ENCODE measurements at places on chromosomes 5 and 9.

DNA sequence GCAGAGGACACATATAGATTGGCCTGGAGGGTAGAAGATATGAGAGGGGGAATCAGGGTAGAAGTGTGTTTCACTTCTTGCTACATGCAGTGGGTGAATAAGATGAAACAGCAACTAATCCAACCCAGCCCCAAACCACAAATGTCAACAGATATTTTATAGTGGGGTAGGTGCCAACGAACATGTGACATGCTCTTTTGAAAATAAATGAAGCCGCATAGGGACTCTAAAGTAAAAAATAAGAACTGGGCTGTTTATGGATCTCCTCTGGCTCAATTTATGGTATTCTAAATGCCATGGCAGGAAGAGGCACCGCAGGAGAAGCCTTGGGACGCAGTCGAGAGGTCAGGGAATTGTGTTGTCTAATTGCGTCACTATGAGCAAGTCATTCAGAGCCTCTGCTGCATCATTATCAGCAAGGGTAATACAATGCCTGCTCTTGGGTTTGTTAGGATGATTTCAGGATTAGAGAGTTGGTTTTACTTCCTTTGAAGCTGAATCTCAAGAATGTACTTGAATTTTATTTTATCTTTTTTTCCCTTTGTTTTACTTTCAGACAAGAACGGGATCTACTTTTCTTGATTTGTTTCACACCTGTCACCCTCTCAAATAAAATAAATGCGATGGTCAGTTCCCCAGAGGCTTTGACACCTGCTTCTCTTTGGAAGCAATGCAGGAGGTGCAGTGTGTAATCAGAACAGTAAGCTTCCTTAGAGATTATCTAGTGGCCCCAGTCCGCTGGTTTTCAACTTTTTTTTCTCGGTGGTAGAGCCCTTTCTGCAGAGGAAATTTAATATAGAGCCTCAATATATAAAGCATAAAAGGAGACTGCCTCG is 375.6 kb upstream of the CLINT1 start:
- no peak for DNase-seq

DNA sequence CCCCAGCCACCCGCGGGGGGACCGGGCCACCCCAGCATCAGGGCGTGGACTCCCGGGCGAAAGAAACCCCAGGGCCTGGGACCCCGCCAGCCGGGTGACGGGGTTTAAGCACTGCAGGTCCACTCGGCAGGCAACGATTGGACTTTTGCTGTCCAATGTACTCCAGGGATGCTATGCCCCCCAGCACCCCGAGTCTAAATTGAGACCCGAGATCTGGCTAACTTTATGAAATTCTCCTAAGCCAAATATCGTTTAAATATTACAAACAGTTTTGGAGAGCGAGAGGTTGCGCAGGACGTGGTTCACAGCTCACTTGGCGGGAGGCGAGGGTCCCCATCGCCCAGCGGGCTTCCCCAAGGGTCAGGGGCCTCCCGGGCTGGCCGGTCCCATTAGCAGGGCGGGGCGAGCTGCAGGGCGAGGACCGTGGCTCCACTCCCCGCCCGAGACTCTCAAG is 384 bp upstream of the MRPS2 start:
- no peak for DNase-seq

GRCh38 chr9:5442400-5443011 is 4.8 kb upstream of the PLGRKT start:
- DNase-seq: peak; percentile 31

GRCh38 chr5:11898-12297 is 80.1 kb upstream of the PLEKHG4B start:
- DNase-seq: no peak

- DNase-seq: no peak
These were observed 203.8 kb upstream of the DAP start for GRCh38 chr5:10964806-10965205.

DNA sequence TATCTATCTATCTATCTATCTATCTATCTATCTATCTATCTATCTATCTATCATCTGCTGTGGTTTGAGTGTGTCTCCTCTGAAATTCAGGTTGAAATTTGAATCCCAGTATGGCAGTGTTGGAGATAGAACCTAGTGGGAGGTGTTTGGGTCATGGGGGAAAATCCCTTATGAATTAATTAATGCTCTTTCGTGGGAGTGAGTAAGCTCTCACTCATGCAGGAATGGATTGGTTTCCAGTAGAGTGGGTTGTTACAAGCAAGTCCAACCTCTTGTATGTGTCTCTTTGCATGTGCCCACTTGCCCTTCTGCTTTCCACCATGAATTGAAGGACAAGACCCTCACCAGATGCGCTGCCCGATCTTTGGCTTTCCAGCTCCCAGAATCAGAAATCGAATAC is 113.0 kb downstream of the ANXA1 start:
- no peak for DNase-seq

DNA sequence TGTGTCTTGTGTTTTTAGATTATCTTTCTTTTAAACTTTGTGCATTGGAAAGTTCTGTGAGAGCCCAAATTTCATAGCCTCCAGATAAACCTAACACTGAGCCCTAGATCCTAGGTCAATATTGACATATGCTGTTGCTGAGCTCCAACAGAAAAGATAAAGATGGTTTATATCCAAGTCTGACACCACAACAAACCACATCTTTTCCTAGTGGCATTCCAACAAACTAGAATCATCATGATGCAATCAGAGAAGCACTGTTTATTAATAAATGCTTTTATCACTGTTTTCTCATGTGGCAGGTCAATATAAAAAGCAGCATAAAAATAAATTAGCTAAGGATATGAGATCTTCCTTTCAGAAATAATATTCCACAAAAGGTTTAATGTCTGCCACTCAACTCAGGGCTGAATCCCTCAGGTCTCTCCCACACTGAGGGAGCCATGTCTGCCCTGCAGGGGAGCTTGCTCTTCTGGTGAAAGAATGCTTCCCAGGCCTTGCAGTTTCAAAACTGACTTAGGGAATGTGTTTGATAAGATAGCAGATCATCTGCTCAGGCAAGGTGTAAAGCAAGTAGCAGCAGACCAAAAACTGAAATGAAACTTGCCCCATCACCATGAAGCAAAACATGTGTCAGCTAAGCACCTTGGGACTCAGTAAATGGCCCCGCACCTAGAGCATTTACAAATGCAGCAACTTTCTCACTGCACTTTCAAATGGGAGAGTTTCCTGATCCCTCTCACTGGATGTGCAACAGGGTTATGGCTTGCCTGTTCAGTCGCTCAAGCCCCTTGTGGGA is 493.0 kb downstream of the AGTPBP1 start:
- DNase-seq: no peak

DNA sequence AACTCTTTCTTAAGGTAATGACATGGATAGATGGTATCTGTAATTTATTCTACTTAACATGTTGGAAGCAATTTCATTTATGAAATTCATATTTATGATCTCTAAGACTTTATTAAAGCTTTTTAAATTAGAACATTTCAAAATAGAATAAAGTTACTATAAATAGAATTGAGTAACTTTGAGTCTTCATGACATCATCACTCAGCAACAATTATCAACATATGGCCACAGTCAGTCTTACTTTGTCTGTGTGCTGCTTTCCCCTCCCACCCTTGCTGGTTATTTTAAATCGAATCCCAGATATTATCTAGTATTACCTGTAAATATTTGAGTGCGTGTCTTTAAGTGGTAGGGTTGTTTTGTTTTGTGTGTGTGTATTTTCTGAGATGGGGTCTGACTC is 65.2 kb downstream of the IPO11 start:
- no peak for DNase-seq

DNA sequence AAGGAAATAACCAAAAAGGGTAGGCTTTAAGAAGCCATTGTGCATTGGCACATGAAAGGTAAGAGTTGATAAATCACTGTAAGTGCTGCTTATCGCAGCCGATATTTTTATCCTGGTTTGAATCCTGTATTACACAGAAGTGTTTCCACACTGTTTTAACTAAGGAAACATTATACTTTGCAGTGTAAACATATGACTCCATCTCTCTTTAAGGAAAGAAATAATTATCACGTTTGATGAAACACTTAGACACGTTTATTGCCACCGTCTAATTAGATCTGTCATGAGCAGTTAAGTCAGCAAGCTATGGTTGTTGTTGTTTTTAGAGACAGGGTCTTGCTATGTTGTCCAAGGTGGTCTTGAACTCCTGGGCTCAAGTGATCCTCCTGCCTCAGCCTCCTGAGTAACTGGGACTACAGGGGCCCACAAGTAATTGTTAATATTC is 85.7 kb upstream of the TNFAIP8 start:
- no peak for DNase-seq

DNA sequence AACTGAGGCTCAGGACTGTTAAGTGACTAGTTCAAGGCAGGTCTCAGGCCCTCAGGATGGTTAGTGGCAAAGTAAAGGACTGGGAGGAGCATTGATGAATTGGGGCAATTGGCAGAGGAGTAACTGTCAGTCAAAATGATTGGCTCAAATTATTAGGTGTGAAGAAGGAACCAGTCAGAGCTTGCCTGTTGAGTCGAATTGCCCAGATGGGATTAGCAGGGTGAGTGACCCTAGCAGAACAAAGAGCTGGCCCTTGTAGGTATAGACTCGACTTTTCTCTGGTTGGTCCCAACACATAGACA is 2.6 kb upstream of the NSD1 start:
- DNase-seq: no peak

- no peak for DNase-seq
These were observed 364.2 kb upstream of the PDE4D start for GRCh38 chr5:60257596-60258271.

- no peak for DNase-seq
These were observed 189.3 kb downstream of the CDK5RAP2 start for GRCh38 chr9:120390637-120391190.

GRCh38 chr9:88447431-88447830 is 59.2 kb downstream of the SPIN1 start:
- no peak for DNase-seq

GRCh38 chr9:136644343-136644592 is 18.4 kb upstream of the EGFL7 start:
- DNase-seq: no peak

DNA sequence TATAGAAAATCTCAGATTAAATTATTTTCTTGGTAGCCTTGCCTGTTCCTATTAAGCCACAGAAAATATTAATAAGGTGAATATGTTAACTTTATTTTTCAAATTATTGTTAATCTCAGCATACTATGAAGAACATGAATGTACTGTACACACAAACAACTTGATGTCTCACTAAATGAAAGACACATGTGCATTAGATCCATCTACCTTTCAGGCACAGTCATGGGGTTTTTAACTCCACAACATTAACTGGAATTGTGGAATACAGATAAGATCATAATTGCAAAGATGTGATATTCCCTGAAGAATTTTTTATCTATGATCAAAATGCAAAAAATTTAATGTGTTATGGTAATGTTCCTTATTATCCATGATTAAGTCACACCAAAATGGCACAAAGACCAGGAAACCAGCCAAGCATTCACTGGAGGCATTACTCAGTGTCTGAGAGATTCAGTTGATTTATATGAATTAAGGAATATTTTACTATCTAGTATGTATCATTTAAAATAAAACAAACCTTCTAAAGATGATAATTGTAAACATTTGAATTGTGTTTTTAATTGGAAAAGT is 150.0 kb upstream of the VCAN start:
- DNase-seq: no peak

GRCh38 chr5:94243612-94244011 is 374.8 kb downstream of the KIAA0825 start:
- DNase-seq: no peak

DNA sequence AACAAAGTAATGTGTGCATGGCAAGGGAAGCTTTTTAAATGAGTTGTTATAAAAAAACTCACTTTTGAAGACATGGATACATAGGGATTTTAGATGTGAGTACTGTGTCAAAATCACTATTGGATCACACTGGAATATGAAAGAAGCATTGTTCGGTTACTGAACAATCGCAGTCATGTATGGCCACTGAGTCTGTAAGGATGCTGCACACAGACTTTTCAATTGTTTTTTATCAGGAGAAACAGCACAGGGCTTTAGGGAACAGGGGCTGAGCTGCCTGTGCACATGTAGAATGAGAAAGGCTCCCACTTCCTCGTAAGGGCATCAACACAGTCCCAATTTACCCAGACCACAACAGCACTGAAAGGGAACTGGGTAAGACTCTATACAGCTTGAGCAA is 1333.9 kb upstream of the DMAC1 start:
- no peak for DNase-seq

DNA sequence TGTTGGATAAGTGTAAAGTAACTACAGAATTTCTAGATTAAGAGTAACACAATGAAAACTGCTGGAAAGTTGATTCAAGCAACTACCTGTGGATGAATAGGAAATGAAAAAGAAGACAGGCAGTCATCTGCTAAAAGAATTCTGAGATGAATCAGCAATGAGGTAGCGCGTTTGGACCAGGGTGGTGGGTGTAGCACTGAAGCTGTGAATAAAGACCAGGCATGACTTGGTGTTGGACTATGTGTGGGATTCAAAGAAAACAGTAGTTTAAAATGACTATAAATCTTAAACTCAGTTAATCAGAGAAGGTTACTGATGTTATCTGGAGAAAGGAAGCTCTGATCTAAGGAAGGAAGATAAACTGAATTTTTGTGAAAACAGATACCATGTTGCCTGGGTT is 159.8 kb downstream of the FBN2 start:
- DNase-seq: no peak

DNA sequence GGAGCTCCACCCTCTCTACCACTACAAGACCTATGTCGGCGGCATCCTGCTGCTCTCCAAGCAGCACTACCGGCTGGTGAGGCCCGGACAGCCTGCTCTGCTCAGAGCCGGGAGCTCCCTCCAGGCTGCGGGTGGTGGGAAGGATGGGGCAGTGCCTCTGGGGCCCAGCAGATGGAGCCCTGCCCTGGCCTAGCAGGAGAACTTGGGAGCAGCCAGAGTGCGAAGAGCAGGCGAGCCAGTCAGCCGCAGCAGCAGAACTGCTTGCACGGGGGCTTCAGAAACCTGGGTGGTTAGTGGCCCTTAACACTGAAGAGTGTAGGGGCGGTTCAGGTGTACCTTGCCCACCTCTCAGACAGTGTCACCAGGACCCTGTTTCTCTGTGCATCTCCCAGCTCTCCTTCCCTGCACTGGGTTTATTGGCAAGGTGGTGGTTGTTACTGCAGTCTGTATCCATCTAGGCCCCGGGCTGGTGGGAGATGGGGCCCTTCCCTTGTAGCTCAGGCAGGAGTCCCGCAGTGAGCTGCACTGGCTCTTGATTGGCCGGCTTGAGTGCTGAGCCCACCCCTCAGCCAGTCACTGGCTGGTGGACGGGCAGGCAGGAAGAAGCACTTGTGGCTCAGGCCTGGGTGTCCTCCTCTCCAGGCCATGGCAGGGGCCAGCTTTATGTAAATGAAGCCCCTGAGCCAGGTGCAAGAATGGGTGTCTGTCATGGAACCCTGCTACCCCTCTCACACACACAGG is 7.7 kb downstream of the B4GALT7 start:
- DNase-seq: peak; percentile 48
